Stromal cell of bone marrow (primary cell): ENCODE measurements at places on chromosomes 1 and 21.

DNA sequence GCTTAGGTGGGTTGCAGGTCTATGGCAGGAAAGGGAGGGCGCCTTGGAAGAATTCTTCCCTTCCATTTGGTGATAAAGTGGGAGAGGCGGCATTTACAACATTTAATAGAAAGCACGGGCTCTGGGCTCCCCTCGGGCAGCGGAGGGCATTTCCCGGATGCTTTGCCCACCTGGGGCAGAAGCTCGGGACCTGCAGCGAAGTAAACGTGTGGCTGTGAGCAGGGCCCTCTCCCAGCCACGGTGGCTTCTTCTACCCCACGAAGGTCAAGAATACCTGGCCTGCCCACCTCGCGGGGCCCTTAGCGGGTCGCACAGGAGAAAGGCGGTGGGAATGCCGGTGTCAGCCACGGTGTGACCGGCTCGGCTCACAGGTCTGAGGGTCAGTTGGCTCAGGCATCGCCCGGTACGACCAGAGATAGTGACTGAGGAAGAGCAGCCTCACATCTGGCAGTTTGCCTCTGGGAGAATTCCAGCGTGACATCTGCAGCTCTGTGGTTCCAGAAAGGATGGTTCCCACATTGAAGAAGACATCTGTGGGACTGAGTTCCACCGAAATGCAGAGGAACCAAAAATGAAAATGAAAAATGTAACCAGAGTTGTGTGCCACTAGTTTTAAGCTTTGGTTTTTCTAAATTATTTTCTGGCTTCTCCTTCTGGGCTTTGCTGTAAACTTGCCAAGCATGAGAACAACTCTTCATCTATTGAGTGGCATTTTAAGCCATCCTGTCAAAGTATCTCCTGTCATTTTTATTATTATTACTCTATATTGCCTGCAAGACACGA is 720 bp upstream of the F3 start:
- no peak for DNase-seq

- peak; percentile 16 for DNase-seq
Observed at GRCh38 chr1:101520302-101520701, 283.5 kb downstream of the S1PR1 start.

GRCh38 chr1:204084247-204084772 is 11.4 kb downstream of the SOX13 start:
- DNase-seq, result no peak

GRCh38 chr1:150149271-150150132 is at the start of gene PLEKHO1:
Gene PLEKHO1 (plus strand): TSS chr1:150149916. CDS start chr1:150150258, 342 bp downstream.
- DNase-seq, result peak; percentile 77

- DNase-seq, result no peak
Observed at GRCh38 chr1:25649505-25650288, 33.1 kb downstream of the MAN1C1 start.

DNA sequence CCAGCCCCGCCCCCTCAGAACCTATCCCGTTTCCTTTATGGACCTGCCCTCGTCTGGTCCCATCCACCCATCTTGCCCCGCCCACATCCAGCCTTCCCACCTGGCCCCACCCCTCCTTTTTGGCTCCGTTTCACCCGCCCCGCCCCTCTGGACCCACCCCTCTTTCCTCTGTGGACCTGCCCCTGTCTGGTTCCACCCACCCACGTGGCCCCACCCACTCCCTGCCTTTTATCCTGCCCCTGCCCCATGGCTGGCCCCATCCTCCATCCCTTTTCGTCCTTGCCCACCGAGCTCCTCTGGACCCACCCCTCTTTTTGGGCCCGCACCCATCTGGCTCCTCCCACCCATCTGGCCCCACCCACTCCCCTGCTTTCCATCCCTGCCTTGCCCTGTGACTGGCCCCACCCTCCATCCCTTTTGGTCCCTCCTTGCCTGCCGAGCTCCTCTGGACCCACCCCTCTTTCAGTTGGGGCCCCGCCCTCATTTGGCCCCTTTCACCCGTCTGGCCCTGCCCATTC is 177.3 kb downstream of the CAMTA1 start:
- no peak for DNase-seq

GRCh38 chr1:87840767-87841166 is 512.1 kb downstream of the LMO4 start:
- no peak for DNase-seq

GRCh38 chr1:27633298-27633610 is 1.7 kb downstream of the FGR start:
- no peak for DNase-seq

GRCh38 chr1:178599087-178599486 is 86.2 kb downstream of the TEX35 start:
- DNase-seq, result no peak

GRCh38 chr1:239707615-239708014 is 321.2 kb downstream of the CHRM3 start:
- DNase-seq, result no peak
